ENCODE measurements at places on chromosomes 16 and 17.

DNA sequence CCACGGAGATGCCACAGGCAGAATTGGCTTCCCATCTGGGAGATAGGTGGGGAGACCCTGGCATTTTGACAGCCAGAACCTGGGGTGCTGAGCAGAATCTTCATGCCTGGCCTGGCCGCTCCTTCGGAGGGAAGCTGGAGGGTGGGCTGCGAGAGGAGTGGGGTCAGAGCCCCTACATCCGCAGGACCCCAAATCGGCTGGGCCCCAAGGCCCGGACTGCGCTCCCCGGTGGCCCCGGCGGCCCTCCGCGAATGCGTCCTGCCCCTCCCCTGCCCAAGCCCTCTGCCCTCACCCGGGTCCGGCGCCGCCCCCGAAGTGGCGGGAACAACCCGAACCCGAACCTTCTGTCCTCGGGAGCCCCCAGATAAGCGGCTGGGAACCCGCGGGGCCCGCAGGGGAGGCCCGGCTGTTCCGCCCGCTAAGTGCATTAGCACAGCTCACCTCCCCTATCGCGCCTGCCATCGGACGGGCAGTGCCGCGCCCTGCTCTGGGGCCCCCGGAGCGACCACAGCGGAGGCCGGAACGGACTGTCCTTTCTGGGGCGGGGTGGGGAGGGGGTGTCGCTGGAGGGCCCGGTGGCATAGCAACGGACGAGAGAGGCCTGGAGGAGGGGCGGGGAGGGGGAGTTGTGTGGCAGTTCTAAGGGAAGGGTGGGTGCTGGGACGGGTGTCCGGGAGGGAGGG lies 850 bp upstream of the PNMT start:
- DNase-seq, result no peak

DNA sequence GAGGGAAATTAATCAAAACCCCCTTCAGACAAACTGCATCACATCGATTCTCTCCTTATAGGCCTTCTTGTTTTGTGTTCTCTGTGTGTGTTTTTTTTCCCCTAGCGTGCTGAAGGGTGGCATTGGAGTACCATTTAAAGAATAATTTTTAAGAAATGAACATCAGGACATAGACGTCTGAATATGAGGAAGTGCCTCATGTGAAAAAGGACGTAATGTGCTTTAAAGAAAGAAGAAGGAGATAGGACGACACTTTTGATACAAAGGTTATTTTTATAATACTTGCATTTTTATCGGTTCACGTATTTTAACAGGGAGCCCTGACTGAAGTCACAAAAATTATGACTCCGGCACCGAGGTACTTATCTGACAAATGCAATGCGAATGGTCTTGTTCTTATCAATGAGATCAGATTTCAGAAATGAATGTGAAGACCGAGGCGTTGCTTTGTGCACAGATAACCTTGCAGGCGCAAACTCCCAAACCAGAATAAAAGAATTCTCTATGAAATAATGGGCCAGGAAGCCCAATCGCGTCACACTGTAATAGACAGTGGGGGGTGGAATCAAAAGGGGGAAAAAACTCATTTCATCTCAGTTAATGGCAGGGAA lies 606.3 kb downstream of the MAF start:
- no peak for DNase-seq

DNA sequence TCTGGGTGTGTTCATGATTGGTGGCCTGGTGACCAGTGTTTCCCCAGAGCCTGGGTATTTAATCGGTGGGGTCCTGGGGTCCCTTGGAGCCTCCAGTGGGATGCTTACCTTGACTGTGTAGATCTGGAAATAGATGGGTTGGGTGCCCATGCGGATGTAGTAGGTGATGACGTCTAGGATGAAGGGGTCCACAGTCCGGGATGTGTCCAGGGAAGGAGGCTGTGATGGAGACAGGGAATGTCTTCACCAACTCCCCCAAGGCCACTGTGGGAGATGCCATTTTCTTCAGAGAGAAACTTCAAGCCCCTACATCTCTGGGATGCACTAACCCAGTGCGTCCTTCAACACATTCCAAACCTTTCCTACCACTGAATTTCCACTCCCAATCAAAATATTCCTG lies 24.1 kb upstream of the MFSD6L start:
- DNase-seq, result no peak

GRCh38 chr16:46828292-46828691 lies 2.7 kb downstream of the C16orf87 start:
- no peak for DNase-seq

DNA sequence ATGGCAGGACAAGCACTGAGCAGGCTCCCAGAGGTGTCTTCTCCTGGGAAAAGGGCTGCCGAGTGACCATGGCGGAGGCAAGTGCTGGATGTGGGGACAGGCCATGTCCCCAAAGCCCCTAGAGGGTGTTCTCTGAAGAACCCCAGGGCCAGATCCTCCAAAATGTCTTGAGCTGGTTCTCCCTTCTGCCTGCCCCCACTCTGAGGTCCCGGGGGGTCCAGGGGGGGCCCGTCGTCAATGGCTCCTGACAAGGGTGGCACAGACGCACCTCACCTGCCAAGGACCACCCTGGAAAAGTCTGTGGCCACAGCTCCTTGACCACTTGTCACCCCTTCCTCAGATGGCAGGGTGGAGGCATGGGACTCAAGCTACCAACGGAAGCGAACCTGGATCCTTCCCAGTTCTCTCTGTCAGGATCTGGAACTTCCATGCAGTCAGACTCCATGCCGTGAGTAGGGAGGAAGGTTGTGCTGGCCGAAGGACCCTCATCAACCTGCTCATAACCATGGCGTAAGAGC lies 2.3 kb upstream of the MYO1C start:
- no peak for DNase-seq

DNA sequence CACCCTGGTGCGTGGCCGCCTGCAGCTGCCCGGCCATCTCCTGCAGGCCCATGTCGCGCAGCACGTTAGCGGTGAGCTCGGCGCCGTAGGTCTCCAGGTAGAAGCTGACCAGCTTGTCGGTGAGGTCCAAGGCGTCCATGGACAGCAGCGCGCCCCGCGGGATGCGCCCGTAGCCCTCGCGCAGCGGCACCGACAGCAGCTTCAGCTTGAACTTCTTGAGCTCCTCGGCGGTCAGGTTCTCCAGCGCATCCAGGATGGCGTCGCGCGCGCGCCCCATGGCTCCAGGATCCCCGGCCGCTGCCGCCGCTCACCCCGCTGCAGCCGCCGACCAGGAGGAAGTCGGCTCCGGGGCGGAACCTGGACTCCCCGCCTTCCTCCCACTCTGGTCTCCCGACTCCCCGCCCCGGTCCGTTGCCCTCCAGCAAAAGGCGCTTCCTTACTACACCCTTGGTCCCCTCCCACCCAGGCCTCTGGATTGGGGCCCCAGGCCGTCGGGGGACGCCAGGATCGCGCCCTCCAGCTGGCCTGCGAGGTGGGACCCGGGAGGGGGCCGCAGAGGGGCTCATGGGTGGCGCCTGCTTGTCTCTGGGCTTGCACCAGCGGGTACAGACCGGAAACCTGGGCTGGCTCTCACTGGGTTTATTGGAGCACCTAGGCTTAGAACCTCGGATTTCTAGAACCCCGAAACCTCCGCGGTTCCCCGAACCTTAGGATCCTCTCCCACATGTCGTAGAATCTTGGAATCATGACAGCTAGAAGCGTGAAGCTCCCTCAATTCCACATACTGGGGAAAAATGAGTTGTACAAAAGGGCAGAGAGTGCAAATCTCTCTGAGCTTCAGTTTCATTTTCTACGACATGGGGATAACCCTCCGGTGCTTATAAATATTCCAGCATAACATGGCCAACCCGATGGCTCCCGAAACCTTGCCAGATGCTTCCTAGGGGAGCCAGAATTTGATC lies at the start of gene PYCARD:
Gene PYCARD (minus strand): TSS at position 347 of the 962 bp plus-strand sequence. CDS start 70 bp downstream, at position 277.
- DNase-seq, result no peak

DNA sequence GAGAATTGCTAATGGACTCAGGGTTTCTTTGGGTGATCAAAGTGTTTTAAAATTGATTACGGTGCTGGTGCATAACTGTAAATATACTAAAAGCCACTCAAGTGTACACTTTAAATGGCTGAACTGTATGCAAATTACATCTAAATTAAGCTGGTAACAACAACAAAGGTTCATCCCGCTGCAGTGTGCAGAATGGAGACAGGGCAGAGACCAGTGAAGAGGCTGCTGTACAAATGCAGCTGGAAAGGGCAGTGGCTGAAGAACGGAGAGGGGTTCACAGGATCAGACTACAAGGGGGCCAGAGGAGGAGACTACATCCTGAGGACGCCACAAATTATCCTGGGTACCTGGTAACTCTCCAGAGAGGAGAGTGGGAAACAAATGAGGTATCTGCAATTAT lies 9.0 kb upstream of the ITGAE start:
- DNase-seq, result no peak

DNA sequence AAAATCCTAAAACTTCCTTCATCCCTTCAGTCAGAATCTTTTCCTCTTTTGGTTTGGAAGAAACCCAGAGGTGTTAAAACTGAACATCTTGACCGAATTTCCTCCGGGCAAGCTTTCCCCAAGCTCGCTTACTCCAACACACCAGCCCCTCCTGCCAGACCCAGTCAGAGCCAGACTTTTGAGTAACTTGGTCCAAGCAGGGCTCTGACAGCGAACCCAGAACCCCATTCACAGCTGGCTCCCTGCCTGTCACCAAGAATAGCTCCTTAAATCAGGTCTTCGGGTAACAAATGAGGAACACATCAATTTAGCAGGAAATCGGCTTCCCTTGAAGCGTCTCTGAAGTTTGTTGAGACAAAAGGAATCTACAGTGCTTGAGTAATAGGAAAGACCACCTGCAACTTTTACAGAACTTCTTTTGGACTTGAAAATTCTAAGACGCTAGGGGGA lies 27.3 kb downstream of the GAS7 start:
- no peak for DNase-seq

- no peak for DNase-seq
These were observed 231.4 kb downstream of the SNX29 start for GRCh38 chr16:12207939-12208338.

DNA sequence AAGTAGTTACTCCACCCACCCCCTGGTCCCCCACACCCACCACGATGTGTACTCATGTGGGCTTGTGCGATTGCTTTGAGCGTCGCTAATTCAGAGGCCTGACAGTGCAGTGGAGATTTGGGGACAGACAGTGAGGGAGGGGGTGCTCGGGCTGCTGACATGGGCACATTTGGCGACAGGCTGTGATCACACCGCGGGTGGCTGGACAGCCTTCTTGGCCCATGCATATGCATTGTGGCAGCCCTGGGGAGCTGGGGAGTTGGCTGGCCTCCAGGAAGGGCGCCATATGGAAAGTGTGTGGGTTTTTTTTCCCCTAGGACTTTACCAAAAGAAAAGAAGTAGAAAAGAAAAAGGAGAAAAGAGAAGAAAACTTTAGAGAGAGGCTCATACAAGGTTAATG lies 275.5 kb upstream of the N4BP1 start:
- DNase-seq, result no peak

- DNase-seq, result no peak
These were observed 10.7 kb downstream of the XYLT1 start for GRCh38 chr16:17459903-17460521.

DNA sequence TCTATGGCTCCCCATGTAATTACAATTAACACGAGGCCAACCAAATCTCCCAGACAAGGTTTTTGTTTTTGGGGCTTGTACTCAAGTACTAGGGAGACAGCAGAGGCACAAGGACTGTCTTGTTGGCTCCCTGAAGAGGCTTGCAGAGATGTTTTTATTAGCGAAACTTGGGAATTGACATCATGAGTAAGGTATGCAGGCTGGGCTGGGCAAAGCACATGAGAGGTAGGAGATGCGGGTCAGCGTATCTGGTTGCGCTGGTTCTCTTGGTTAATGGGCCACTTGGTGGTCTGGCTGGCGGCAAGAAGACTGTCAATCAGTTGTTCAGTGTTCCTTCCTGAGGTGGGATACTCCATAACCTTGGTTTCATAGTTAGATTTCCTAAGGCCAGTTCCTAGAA lies 28.9 kb downstream of the LCMT1 start:
- no peak for DNase-seq

DNA sequence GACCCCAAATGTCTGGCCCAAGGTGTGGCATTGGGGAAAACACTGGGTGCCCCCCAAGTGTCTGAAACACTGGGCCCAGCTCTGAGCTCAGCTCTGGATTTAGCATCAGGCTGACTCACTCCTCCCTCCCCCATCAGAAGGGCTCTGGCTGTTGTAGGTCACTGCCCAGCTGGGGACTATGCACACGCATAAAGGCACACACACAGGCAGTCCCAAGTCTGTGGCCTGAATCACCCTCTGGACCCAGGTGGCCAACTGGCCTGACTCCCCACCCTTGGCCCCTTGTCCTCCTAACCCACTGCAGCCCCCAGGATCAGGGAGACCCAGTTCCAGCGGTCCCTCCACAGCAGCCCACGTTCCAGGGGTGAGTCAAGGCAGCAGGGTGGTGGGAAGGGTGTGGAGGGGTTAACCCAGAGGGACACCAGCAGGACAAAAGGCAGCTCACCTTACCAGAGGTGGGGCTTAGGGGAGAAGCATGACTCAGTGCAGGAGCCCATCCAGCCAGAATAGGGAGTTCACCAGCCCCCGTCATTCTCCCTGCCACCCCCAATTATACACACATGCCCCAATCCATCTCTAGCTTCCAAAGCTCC lies 47.0 kb downstream of the MYO18A start:
- no peak for DNase-seq

- no peak for DNase-seq
These were observed 240.0 kb downstream of the C16orf95 start for GRCh38 chr16:87076950-87077749.

- DNase-seq, result no peak
These were observed 121.0 kb upstream of the ADAMTS18 start for GRCh38 chr16:77555791-77556190.

DNA sequence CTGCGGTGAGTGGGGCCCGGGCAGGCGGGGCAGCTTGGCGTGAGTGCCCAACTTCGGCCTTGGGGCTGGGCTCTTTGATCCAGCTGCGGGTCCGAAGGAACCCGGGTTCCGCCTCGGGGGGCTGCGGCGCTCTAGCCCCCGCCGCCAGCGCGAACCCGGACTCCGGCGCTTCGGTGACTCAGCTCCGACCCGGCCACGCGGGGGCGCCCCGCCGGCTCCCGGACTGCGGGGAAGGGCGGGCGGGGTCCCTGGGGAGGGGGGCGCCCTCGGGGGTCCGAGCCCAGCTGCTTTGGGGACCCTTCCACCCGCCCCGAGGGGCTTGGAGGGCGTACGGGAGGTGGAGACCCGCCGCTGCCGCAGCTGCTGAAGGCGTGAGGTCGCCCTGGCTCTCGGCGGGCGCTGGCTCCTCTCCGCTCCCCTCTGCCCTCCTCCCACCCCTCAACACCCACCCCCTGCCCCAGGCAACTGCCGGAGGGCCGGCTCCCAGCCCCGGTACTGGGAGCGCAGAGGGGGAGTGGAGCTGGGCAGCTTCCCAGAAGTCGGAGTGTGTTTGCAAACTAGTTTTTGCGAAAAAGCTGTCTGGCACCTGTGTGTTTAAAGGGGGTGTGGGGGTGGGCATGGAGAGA lies 516 bp downstream of the CPNE2 start:
- DNase-seq, result peak; percentile 76

DNA sequence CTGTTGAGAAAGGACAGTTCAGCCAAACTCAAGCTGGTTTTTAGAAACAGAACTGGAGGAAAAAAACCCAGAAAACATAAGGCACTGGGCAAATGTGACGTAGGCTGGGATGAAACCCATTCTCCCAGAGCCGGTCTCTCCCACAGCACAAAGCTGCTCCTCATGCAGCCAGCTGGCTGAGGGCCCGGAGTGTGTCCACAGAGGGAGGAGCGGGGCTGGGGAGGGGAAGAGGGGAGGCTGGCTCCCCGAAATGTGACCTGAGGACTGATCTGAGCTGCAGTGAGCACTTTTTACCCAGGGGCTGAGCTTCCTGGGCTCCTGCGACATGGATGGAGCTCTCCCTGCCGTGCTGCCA lies 20.8 kb downstream of the FOXF1 start:
- DNase-seq, result no peak

All from GM12891 (cell line).